ENCODE measurements at places on chromosomes 6 and 20. TPM values are rescaled to one million over a fixed set of nuclear protein-coding genes. Genes with fewer than 3 reads are reported as not detected.

- DNase-seq, result no peak
Measured at GRCh38 chr6:55827818-55828522, 47.4 kb downstream of the BMP5 start.

DNA sequence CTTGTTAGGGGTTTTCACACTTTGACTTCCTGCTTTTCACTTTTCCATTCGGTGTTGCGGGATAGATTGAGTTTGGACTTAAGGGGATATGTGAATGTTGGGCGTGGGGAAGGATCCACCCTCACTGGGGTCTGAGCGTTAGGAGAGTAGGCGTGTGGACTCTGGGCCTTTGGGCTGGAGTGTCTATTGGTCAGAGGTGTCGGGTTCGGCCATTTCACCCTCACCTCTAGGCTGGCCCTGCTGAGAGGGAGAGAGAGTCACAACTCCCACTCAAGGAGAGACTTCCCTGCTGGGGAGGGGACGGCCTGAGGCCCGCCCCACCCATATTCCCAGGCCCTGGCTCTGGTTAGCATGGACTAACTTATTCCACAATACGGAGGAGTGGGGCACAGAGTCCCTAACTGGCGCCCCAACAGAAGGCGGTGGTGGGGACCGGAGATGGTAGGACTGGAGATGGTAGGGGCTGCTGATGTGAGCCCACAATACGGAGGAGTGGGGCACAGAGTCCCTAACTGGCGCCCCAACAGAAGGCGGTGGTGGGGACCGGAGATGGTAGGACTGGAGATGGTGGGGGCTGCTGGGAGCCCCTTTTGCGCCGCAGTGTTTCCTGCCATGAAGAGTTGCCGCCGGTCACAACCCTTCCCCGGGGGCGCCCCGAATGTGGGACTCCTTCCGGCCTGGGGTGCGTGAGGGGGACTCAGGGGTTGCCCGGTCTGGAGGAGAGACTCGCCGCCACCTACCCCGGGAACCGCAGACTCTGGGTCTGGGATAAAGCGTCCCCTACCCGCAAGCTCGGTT lies 1.4 kb upstream of the PTPRA start:
- no peak for DNase-seq

DNA sequence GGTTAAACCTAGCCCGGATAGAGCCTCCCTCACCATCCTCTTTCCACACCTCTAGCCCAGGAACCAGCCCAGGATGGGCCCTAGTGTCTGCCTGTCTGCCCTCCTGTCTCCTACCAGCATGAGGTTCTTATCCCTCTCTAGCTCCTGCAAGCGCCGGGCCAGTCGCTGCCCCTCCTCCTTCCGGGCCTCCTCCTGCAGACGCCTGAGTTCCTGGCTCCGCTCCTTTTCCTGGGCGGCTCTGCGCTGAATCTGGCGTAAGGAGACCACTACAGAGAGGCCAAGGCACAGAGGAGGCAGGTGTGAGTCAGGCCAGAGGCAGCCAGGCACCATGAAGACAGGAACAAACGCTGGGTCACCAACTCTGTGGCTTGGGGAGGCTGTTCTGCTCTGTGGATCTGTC lies 4.3 kb upstream of the PSORS1C2 start:
- DNase-seq, result no peak

DNA sequence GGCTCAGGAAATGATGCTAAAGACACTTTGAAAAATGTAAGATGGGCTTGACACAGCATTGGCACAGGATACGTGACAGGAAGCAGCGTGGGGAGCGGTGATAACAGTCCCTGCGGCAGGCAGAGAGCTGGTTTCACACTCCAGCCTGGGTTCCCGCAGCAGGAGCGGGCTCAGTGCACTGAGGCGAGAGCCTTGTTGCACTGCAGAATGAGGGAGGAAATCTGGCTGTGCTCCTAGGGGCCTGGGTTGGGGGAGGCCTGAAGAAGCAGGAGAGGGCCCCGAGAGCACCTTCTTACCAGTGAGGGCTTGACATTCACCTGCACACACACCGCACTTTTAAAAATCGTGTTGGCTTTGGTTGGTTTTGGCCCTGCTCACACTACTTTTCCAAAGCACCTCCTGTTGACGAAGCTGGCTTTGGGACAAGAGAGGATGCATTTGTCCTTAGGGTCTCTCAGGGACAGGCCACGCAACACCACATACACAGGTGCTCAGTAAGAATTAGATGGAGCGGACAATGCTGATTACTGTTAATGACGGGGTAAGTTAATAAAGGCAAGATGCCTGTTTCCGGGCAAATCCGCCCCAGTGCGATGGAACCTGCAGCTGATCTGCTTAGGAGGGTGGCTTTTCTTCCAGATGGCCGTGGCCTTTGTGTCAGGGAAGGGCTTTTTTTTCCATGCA lies 49.4 kb upstream of the ARMC2 start:
- DNase-seq, result no peak

DNA sequence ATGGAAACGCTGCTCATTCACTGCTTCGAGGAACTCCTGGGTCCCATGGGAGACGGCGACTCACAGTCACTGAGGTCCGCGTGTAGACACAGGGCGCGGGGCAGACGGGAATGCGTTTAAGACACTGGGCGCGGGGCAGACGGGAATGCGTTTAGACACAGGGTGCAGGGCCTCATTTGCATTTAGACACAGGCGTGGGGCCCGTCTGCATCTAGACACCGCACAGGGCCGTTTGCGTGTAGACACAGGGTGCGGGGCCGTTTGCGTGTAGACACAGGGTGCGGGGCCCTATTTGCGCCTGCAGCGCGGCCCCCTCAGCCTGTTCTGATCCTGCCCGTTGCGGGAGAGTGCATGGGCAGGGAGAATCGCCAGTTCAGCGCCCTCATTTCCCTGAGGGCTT lies 10.4 kb downstream of the DACT2 start:
- no peak for DNase-seq

GTSF1L gene
- 4.0 TPM for total RNA-seq

DNA sequence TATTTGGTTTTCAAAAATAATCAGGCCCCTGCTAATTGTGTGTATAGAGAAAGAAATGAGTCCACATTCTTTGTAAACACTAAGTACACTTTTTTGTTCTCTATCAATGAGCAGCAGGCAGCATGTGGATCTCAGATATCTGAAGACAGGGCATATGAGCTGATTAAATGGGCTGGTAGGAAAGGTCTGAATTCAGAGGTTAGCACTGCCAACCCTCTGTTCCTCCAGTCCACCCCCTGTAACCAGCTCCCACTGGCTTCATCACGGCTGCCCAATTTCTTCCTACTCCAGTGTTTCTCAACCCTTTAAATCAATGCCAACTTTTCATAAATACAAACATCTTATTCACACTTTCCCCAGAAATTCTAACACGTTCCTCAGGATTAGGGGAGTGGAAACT lies 128.5 kb downstream of the TPBG start:
- no peak for DNase-seq

DNA sequence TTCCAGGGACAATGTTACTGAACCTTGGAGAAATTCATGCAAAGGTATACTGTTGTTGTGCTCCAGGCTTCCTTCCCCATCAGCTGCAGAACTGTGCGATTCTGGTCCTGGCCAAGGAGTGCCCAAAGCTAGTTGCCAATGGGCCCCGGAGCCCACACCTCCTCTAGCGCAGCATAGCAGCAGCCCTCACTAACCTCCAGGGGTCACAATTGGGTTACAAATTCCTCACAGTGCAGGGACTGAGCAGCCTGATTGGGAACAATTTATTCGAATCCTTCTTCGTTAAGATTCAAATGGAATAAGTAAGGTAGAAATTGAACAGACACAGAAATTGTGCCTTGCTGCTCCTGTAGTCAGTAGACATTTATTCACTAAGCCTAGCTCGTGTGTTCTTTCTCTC lies 284.9 kb downstream of the PRKN start:
- DNase-seq, result peak; percentile 27

GRCh38 chr20:40583636-40584035 lies 105.4 kb downstream of the MAFB start:
- DNase-seq, result no peak

OR12D3 gene
- total RNA-seq, result not detected

DNA sequence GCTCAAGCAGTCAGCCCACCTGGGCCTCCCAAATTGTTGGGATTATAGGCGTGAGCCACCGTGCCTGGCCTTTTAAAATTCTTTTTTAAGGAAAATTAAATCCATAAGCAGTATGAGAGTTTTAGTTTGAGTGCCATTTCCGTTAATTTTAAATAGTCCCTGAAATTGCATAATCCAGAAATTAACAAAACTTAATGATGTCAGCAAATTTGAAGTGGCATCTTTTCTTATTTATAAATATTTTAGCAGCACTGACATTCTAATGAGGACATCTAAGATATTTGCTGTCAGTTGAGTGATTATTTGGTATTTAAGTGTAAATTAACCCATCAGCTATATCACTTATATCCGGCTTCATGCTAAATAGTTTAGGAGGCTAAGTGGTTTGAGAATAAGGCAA lies 42.9 kb upstream of the FAM184A start:
- DNase-seq, result no peak

GRCh38 chr20:33524261-33524660 lies 34.4 kb downstream of the CBFA2T2 start:
- DNase-seq, result no peak

DNA sequence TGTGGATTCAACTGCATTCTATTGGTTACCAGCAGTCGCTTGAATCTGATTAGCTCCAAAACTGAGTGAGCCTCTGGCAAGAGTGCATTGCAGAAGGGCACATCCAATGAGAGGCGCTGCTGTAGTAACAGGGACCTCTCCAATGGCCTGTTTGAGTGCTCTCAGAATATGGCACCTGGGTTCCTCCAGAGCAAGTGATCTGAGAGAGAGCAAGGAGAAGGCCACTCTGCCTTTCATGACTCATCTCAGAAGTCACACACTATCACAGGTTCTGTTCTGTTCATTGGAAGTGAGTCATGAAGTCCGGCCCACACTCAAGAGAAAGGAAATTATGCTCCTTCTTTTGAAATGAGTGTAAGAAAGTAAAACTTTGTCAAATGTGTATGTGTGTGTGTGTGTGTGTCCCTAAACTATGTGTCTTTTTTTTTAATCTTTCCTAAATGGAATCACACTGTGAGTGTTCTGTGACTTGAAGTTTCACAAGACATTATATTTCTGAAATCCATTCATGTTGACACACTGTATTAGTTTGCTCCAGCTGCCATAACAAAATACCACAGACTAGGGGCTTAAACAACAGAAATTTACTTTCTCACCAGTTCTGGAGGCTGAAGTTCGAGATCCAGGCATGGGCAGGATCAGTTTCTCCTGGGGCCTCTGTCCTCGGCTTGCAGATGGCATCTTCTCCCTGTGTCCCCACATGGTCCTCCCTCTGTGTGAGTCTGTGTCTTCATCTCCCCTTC lies 138.3 kb upstream of the CDYL start:
- DNase-seq, result no peak

PCED1A gene
- total RNA-seq, result 9.8 TPM

DNA sequence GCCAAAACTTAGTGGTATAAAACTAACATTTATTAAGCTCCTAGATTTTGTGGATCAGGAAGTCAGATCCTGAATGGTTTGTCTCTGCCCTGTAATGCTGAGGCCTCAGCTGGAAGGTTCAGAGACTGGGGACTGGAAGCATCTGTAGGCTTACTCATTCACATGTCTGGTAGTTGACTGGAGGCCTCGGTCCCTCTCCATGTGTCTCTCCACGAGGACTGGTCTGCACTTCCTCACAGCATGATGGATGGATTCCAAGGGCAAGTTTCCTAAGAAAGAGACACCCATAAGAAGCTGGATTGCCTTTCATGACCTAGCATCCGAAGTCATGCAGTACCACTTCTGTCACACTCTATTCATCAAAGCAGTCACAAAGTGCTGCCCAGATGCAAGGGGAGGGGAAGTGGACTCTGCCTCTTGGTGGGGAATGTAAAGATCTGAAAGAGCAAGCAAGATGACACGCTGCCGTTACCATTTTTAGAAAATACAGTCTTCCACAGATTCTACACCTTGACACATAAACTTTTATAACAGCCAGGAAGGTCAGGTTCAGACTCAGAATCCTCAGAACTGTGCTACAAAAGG lies 17.2 kb upstream of the MDGA1 start:
- no peak for DNase-seq

LPA gene
- not detected for total RNA-seq

DNA sequence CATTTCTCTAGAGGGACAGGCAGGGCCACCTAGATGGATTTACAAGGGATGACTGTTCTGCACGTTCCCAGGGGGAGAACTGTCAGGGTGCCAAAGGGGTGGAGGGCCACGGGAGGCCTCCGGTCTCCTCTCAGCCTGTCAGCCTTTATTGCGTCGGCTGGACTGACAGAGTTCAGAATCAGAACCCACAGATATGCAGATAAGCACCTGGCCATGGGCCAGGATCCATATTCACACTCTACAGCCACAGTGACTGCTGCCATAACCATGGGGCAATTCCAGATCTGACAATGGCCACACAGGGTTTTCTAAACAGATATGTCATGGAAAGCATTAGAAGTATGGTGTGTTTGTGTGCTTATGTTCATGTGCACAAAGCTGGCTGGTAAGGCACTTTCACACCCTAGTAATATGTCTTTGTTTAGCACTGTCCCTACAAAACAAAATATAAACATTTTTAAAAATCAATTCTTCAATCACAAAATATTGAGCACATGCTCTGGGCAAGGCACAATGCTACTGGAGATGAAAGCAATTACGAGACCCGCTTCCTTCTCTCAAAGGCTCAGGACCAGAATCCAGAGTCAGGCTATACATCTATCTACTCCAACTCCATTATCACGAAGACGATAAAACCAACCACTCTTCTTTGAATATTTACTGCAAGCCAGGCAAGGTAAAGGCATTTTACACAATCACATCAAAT lies 29.1 kb downstream of the TRAM2 start:
- no peak for DNase-seq

GRCh38 chr6:125528621-125529041 lies 220.8 kb upstream of the HEY2 start:
- no peak for DNase-seq

SLPI gene
- total RNA-seq, result not detected

DNA sequence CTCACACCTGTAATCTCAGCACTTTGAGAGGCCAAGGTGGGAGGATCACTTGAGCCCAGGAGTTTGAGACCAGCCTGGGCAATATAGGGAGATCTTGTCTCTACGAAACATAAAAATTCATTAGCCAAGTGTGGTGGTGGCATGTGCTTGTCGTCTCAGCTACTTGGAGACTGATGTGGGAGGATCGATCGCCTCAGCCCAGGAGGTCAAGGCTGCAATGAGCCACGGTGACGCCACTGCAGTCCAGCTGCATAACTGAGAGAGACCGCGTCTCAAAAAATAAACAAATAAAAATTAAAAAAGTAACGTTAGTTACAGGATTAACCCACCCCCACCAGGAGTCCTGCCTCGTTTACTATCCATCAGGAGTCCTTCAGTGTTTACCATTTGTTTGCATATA lies 345.1 kb downstream of the BTBD3 start:
- no peak for DNase-seq

DNA sequence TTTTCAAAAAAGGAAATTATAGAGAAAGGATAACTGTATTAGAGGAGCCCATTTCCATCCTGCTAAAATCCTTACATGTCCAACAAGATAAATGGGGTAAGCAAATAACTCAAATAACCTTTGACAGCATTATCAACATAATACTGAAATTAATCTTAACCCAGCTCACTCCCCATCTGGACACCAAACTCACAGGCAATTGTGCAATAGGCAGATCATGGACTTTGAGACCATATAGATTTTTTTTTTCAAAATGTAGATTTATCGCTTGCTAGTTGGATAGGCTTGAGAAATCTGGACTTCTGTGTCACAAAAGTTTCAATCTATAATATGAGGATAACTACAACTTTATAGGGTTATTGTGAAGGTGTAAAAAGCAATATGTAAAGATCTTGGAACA lies 134.4 kb upstream of the ASCC3 start:
- no peak for DNase-seq

GABRR1 gene
- total RNA-seq, result not detected

All from OCI-LY7 (cell line).